Astrocyte of the spinal cord (primary cell): ENCODE measurements at places on chromosomes 5 and 9.

DNA sequence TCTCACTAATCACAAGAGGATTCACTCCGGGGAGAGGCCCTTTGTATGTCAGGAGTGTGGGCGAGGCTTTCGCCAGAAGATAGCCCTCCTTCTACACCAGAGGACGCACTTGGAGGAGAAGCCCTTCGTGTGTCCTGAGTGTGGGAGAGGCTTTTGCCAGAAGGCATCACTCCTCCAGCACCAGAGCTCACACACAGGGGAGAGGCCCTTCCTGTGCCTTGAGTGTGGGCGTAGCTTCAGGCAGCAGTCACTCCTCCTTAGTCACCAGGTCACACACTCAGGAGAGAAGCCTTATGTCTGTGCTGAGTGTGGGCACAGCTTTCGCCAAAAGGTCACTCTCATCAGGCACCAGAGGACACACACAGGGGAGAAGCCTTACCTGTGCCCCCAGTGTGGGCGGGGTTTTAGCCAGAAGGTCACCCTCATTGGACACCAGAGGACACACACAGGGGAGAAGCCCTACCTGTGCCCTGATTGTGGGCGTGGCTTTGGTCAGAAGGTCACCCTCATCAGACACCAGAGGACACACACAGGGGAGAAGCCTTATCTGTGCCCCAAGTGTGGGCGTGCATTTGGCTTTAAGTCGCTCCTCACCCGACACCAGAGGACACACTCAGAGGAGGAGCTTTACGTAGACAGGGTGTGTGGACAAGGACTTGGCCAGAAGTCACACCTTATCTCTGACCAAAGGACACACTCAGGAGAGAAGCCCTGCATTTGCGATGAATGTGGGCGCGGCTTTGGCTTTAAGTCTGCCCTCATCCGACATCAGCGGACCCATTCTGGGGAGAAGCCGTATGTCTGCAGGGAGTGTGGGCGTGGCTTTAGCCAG lies 27.8 kb downstream of the NUTM2F start:
- no peak for DNase-seq

GRCh38 chr9:37951671-37952449 lies 47.9 kb upstream of the SLC25A51 start:
- no peak for DNase-seq

- DNase-seq, result no peak
Measured at GRCh38 chr5:168318240-168318639, 26.8 kb downstream of the WWC1 start.

GRCh38 chr9:134364391-134365114 lies 38.3 kb downstream of the RXRA start:
- no peak for DNase-seq

GRCh38 chr9:129109537-129109903 lies 1.1 kb downstream of the CRAT start:
- DNase-seq, result no peak

DNA sequence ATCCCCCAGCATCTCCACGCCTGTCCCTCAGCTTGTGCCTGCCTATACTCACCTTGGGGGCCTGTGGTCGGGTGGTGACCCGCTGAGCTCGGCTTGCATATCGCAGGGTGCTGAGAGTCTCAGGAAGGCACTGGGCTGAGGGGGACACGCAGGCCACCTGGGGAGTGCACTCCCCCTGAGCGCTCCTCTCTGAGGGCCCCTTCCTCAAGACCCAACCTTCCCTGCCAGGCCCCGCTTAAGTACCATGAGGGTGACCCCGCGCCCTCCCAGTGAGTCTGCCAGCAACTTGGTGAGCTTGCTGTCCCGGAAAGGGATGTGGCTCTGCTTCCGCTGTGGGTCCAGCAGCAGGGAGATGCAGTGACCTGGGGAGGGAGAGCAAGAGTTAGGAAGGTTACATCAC lies 4.1 kb downstream of the KIF12 start:
- no peak for DNase-seq

- no peak for DNase-seq
Measured at GRCh38 chr9:98839724-98840123, 32.3 kb downstream of the GALNT12 start.

DNA sequence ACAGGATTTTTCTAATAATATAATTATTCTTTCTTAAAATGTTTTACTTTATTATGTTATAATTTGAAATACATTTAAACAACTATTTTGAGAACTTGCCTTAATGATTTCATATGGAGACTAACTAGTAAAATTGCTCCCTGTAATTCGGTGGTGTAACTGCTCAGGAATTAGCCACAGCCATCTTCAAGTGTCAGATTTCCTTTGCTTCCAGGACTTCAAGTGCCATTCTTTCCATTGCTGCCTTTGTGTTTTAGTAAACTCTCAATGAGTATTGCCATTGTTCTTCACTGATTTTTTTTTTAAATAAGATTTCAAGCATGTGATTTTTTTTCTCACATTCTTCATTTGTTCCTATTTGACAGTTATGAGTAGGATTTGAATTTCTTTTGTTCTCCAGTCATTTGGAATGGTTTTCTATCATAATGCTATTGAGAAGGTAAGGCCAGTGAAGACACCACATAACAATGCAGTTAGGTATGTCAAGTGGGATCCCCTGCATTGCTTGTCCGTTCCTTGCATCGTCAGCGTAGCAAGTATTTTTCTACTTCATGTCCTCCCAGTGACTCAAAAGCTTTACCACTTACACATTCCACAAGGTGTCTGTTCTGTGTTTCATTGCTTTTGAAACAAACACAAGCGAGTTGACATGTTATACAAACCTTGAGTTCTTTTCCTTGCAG lies 83.7 kb downstream of the LNPEP start:
- peak; percentile 56 for DNase-seq

DNA sequence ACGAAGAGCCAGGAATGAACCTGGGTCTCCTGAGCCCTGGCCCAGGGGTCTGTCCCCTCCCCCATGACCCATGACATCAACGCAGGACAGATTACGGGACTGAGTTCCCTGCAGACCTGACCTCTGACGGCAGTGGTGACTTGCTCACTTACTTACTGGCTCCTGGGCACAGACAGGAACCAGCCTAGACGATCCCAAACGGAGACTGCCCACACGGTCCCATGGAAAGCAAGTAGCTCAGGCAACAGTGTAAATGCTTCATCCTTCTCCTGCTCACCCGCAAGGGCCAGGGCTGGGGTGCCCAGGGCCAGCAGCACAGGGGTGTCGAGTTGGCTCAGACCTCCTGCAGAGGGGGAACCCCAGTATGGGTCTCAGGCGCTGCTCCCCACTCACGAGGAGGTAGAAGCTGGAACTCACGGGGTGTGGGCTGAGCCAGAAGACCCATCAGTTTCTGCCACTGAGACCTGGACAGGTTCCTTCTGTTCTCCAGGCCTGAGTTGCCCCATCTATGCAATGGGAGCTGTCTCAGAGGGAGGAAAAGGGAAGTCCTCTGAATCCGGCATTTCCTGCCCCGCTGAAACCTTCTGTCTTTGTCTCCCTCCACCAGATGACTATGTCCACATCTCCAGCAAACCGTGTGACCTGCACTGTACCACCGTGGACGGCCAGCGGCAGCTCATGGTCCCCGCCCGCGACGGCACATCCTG lies 5.6 kb downstream of the ADAMTSL2 start:
- DNase-seq, result no peak

- no peak for DNase-seq
Measured at GRCh38 chr5:175520321-175520720, 42.0 kb downstream of the SFXN1 start.

DNA sequence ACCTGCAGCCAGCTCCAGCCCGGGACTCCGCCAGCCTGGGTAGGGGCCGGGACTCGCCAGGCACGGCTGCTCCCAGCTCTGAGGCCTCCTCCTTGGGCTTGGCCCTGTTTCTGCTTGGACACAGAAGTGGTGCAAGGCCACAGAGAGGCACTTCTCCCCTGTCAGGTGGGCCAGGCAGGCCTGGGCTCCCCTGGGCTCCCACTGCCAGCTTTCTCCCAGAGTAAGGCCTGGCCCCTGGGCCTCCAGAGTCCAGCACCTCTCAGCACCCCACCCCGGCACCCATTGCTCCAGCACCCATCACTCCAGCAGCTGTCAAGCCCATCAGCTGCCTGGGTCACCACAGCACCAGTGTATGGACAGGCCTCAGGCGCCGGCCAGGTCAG lies 71.1 kb upstream of the LRRTM2 start:
- DNase-seq, result no peak

DNA sequence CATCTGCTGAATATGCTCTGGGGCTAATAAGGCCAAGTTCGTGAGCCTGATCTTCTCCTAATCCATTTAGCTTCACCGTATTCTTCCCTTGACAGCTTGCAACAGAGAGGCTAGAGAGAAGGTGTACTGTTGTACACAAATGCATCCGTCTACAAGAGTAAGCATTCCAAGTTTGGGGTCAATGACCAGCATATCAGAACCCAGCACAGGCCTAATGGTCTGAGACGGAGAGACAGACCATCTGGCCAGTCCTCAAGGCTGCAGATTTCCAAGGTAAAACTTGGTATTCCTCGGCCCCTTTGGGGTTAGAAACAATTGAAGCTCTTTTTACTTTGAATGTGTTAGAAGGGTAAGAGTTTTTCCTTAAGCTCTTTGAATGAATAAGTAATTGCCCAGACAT lies 481.2 kb upstream of the KLF4 start:
- DNase-seq, result no peak

- DNase-seq, result no peak
Measured at GRCh38 chr9:130977811-130978221, 31.2 kb upstream of the LAMC3 start.

GRCh38 chr9:133199648-133200321 lies 9.3 kb downstream of the OBP2B start:
- DNase-seq, result no peak

GRCh38 chr9:36874921-36875320 lies 159.1 kb downstream of the PAX5 start:
- DNase-seq, result no peak

DNA sequence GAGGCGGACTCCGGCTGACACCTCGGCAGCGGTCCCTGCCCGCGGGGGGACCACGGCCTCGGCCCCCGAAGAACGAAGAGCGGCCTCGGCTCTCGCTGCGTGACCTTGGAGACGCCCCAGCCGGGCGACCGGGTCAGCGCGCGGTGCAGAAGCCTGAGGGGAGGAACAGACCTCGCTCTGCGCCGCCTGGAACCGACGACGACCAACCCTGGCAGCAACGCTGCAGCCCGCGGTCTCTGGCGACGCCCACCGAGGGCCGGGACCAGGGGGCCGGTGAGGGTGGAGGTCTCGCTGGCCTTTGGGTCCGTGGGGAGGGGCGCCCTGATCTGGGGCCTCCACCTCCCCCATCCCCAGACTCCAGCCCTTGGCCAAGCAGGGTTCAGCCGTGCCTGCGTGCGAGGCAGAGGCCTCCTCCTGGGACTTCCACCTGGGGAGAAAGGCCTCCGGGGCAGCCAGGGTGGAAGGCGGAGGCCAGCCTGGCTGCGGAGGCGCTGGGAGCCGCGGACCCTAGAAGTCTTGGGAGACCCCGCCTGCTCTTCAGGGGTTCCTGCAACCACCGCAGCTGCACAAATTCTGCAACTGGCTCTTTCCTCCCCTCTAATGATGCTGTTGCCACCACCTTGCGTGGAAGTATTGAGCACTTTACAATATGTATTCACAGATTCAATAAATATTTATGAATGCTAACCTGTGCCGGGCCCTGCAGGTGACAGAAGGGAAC lies 44.3 kb upstream of the SLC12A7 start:
- no peak for DNase-seq

GRCh38 chr5:42036379-42036778 lies 111.3 kb downstream of the FBXO4 start:
- no peak for DNase-seq

- peak; percentile 75 for DNase-seq
Measured at GRCh38 chr9:126420643-126421564, 94.3 kb downstream of the MVB12B start.

DNA sequence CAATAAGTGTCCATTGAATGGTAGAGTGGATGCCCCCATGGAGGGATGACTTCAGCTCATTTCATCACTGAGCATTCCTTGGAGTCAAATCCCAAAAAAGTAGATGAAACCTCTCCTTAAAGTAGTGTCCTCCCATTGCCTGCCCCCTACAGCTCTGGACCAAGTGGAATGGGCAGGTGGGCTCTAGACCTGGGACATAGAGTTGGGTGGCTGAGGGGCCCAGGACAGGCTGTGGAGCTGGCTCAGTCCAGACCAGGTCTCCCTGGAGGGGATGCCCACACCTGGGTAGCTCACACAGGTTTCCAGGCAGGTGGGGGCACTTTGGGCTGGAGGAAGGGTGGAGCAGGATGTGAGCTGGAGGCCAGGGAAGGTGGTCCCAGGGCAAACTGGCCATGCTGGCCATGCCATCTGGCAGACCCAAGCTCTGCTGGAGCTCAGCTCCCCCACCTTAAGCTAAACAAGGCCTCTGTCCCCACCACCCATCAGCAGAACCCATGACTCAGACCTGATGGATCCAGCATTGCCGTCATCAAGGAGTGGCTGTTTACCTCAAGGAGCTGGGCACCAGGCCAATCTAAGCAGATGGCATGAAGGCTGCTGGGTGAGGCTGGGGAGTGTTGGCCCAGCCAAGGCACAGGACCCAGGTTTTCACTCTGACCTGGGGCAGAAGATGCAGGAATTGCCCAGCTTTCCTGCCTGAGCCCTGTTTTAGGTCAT lies 6.2 kb upstream of the SPINK4 start:
- DNase-seq, result peak; percentile 92

DNA sequence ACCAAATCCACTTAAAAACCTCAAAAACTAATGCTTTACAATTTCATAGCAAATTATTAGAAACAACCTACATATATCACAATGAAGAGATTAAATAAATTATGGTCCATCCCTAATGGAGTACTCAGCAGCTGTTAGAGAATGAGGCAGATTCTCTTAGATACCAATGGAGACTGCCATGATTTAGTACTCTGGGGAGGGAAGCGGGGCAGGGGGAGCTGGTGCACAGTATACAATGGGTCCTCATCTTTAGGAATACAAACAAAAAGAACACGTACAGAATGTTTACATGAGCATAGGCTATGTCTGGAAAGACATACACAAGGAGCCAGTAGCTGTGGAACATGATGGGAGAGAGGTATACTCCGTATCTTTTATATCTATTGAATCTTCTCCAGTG lies 2.0 kb downstream of the LIFR start:
- DNase-seq, result no peak

DNA sequence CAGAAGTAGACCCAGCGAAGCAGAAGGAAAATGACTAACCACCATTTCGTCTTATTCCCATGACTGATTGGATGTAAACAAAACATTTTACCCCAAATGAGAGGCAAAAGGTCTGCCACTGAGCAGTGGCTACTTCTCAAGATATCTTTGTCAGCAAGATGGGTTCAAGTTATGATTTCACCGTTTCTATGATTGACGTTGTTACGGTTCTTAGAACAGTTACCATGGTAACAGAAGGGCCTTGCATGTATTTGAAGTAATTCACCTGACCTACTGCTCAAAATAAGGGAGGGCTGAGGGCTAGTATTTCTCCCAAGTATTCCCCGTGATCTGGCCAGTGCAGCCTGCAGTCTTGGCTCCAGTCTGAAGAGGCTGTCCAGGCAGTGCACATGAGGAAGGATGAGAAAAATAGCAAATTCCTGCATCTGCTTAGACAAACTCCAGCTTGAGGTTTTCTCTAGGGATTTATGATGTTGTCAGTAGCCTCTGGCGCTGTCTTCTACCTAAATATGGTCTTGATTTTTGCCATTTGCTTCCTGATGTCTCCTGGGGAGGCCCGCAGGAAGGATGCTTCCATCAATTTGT lies 372.7 kb downstream of the TMEM38B start:
- no peak for DNase-seq

GRCh38 chr5:162217037-162217436 lies 149.5 kb downstream of the GABRG2 start:
- no peak for DNase-seq

- peak; percentile 60 for DNase-seq
Measured at GRCh38 chr9:83199240-83199639, 136.3 kb upstream of the RASEF start.
